ENCODE measurements at places on chromosomes 5 and 9. TPM values are rescaled to one million over a fixed set of nuclear protein-coding genes. Genes with fewer than 3 reads are reported as not detected.

DNA sequence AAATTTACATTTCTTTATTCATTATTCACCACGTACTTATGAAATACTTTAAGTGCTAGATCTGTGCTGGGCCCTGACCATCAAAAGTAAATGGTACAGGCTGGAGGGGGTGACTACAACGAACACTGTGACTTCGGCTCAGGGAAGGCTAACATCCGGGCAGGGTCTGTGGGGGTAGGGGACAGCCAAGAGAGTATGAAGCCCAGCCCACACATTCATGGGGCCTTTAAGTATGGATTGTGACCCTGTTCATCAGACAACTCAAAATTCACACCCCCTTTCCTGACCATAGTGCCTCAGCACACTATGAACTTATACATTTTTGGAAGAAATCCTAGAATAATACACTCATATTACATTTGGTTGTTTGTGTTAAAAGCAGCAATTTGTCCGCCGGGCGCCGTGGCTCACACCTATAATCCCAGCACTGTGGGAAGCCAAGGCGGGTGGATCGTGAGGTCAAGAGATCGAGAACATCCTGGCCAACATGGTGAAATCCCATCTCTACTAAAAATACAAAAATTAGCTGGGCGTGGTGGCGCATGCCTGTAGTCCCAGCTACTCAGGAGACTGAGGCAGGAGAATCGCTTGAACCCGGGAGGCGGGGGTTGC is 33.3 kb downstream of the MORN5 start:
- no peak for DNase-seq

GRIN3A gene
- total RNA-seq = not detected

- peak; percentile 22 for DNase-seq
Observed at GRCh38 chr9:16871336-16872151, 1.1 kb upstream of the BNC2 start.

GRCh38 chr5:109690975-109691574 is 1.3 kb downstream of the MAN2A1 start:
- DNase-seq = peak; percentile 84

DNA sequence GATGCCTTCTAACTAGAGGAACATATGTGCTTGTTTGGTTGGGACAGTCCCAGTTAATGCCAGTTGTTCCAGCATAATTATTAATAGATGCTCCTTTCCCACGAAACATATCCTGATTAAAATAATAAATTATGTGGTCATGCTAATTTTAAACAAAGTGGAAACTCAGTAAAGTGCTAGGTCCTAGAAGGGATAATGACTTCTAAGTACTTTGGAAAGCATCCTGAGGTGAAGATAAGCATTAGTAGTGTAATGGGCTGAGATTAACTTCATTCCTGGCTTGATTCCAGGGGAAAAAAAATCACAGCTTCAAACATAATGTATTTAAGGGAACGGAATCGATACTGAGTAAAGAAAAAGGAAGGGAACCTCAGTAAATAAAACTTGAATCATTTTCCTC is 213.7 kb upstream of the SNX2 start:
- DNase-seq = no peak

FBP1 gene
- 50.5 TPM for total RNA-seq

DNA sequence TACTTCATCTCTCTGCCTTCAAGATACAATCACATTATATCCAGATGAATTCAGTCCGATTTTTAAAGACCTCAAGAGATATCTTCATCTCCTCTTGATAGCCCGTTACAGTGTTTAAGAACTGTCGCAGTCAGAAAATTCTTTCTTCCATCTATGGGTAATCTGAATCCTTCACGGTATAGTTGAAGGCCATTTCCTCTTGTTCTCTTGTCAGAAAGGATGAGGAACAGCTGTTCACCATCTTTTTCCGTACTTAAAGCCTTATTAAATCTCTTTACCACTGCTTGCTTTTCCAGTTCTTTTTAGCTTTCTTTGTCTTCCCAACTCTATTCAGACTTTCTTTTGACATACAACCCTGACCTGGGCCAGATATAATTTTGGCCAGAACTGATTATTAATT is 121.8 kb downstream of the XRCC4 start:
- no peak for DNase-seq

Data from mucosa of gallbladder (tissue), 1 donor.